ENCODE measurements at places on chromosomes 7 and 10.

DNA sequence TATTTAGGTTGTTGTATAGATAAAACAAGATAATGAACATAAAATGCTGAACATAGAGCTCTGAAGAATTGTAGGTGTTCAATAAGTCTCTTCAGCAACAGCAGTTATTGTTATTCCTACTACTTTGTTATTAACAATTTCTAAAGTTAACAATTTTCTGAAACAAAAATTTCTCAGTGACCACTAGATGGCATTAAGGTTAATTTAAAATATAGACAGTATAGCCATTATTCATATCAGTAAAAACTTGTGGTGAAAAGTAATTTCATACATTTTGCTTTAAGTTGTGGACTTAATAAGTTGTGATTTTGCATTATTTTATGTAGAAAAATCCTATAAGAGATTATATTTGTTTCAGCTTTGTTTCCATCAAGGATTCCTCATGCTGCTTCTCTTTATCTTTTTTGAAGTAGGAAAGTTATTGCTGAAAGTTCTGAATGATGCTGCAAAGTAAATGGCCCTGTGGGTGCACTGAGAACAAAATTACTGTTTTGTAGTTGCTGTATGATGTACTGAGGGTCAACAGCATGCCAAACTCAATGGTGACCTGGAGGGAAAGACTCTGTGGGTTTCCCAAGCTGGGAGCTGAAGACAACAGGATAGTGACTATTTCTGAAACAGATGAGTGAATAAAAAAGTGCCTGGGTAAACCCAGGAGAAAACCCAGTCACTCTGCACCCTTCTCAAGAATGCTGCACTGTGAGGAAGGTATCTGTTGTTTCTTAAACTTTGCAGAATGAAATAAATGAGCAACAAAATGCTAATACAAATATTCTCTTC lies 253.6 kb downstream of the KIF20B start:
- no peak for DNase-seq

- DNase-seq: no peak
Observed at GRCh38 chr10:125625586-125625985, 57.4 kb downstream of the TEX36 start.

GRCh38 chr7:141387521-141388217 lies 163.5 kb upstream of the AGK start:
- no peak for DNase-seq

- peak; percentile 52 for DNase-seq
Observed at GRCh38 chr7:152025937-152026890, 740 bp downstream of the GALNT11 start.

DNA sequence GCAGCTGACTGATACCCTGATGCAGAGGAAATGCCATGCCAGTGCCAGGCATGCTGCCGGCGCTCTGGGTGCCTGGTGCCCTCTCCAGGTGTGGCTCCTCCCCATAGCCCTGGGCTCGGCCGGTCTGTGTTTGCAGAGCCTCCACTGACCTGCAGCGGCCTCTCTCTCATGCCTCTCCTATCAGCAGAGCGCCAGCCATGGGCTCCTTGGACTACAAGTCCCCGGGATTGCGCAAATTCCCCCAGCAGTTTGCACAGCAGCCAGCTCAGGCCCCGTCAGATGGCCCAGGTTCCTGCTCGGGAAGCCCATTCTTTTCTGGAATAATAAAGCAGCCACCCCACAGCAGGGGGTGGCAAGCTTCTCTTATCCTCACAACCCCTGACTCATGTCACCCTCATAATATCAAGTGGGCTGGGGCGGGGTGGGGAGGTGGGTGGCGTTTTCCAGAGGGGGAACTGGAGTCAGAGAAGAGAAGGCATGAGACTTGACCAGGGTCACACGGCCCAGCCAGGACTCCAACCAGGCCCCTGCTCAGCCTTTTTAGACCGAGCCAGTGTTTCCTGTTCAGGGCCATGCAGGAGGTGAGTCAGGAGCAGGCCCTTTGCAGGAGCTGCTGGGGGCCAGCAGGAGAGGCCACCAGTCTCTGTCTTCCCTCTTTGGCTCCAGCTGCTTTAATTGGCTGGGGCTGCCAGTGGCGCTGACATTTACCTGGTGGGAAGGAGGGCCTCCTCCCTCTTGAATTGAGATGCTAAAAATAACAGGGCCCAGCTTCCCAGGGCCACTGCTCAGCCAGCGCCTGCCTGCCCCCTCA lies 58.6 kb downstream of the ZMIZ1 start:
- DNase-seq: no peak

DNA sequence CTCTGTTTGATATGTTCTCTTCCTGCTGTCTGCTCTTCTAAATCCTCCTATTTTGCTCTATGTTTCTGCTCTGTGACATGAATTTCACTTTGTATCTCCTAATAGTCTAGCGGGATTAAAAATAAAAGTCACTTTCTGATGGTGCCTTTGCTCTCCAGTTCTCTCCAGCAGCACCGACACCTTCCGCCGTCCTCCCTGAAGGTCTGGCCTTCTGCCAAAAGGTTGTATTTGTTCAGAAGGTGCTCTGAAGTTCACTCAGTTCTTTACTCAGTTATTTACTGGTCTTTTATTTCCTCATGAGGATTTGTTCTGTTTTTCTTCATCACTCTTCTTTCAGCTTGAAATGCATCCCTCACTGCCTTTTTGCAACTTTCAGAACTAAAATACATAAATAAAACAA lies 11.2 kb upstream of the EPHA1 start:
- DNase-seq: no peak

GRCh38 chr7:69430384-69431021 lies 167.8 kb upstream of the AUTS2 start:
- DNase-seq: peak; percentile 2

DNA sequence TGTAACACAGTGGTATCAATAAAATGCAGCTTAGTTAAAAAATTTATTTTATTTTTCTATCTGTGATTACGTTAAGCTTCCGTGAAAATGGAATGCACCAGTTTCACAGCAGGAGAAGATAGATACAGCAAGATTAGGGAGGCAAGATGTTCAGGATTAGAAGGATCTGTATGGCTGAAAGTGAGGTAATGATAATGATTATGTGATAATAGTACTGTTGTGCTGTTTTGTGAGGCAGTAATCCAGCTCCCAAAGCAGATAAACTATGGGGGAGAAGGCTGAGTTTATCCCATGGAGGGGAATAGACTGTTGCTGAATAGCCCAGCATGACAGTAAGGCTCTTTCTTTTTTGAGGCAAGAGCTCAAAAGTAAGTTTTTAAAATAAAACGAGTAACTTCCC lies 216.1 kb upstream of the PRPS1L1 start:
- DNase-seq: no peak

DNA sequence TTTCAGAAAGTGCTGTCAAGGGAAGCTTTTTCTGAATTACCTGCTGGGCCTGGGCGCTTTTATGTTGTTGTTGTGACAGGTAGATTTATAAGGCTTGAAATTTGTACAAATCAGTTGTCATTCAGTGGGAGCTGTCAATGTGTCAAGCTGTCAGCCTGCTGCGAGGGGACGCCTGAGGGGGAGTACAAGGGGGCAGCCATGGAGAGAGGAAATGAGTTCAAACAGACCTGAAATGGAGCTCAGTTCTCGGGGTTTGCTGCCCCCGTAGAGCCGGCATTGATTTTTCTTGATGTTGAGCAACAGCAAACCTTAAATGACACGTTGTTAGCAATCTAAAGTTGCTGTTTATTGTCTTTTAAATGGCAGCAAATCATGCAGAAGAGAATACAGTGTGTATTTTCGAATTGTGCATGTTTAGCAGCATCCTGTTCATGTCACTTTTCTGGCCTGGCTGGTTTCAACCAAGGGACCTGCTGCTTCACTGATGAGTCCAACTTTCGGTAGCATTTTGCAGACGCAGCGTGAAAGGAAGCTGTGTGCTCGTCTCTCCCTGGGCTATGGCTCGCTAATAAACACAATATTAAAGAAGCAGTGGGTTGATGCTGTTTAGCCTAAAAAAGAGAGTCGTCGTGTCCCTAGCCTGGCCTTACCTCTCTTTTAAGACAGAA lies 166.5 kb downstream of the LRMDA start:
- DNase-seq: no peak

- DNase-seq: no peak
Observed at GRCh38 chr7:68754414-68754813, 843.9 kb upstream of the AUTS2 start.

DNA sequence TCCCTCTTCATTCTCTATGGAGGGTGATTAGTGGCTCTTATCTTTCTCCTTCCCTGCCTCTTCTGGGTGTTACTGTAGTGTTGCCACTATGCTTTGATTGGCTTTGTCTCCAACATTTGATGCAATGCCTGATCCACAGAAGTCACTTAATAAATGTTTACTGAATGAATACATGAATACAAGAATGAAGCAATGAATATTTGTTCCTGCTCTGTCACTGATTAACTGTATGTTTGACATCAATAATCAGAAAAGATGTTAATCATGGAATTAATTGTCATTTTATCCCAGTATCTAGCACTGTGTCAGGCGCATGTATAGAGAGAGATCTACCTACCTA lies 4.3 kb downstream of the ANK3 start:
- DNase-seq: no peak

DNA sequence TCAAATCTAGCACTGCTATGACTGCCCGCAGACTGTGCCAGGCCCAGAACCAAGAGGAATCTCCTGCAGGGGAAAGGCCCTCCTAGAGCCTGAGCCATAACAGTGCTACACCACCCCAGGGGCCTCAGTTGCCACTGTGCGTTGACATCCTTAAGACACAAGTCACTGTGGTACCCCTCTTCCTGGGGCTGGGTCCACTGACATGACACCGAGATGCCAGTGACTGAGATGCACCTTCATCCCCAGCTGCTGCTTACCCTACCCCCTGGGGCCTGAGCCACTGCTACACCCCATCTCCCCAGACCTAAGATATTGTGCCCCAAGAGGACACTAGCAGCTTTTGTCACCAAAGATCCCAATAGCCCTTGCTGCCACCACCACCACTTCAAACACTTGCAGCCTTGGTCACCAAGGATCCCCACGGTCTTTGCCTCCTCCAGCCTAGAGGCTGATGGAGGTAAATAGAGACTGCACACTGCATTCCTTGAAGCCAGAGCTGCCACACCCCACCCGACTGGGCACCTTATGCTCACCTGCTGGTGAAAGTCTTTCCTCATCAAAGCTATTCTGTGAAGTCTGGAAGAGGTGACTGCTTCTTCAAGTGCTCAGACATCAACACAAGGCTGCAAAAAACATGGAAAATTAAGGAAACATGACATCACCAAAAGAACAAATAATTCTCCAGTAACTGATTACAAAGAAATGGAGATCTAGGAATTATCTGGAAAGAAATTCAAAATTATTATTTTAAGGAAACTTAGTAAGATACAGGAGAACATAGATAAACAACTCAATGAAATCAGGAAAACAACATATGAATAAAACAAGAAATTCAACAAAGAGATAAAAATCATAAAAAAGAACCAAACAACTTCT lies 40.4 kb upstream of the SHH start:
- DNase-seq: no peak

- no peak for DNase-seq
Observed at GRCh38 chr7:151871904-151872303, 5.0 kb downstream of the PRKAG2 start.

DNA sequence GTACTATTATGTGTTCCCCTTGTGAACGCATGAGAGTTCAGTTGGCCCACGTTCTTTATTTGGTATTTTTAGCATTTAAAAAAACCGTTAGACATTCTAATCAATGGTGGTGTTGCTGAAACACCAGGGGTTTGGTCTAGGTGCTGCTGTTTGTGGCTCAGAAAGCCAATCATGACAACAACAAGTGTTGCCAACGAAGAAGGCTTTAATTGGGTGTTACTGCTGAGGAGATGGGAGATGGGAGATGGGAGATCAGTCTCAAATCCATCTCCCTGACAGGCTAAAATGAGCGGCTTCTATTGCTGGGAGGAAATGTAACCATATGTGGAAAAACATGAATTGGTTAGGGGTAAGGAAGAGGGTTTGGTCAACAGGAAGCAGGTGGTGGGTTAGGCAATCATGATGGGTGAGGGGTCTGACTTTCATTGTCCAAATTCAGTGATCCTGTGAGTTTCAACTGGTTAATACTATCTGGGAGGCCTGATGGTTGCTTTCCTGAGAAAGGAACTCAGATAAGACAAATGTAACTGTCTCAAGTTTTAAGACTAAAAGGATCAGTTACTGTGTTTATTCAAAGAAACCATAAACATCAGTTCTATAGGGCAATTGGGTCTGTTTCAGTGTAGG lies 4.6 kb upstream of the ZNF425 start:
- DNase-seq: no peak

DNA sequence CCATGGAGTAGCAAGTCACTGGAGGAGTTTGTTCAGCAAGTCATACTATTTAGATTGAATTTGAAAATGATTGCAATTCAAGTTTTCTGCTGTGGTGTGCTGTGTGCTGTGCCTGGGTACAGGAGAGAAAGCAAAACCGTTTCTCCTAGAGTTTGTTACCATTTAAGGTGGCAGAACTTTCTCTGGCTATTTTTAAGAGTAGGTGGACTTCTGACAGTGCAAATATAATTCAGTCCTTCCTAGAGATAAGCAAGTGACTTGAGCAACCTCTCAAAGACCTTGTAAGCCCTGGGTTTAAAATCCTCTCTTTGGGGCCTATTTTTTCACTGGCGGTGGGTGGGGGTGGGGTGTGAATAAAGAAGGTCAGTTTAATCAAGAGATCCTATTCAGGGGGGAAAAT lies 42.9 kb upstream of the FGL2 start:
- DNase-seq: no peak

- DNase-seq: no peak
Observed at GRCh38 chr10:61023053-61023452, 79.1 kb upstream of the RHOBTB1 start.

DNA sequence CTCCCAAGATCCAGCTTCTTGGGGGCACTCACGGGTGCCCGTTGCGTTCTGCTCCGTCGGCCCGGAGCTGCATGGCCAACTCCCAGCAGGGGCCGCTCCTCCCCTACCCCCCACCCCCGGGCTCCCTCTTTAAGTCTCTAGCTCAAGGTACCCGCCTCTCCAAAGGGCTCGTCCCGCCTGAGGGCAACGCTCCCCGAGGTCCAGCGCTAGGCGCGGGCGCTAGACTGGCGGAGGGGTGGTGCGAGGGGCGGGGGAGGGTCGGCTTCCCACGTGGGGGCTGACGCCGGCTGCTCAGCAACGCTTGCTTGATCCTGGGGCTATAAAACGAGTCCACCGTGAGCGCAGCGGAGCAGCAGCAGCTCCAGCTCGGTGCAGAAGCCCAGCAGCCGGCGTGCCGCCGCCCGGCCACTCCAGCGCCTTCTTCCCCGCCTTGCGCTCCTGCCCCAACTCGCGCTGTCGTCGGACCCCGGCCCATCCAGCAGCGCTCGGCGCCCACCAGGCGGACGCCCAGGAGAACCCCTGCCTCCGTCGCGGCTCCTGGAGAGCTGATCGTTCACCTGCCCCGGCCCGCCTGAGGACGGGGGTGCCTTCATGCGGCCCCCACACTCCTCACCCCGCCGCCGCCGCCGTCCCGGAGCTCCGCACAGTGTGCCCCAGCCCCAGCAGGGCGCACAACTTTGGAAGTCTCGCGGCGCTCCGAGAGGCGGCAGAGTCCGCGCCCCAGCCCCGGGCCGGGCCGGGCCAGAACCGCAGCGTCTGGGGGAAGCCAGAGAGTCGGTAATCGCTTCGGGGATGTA lies at the start of gene ADRA2A:
ADRA2A (plus strand) TSS at position 348 of the 797 bp plus-strand sequence. CDS start 968 bp downstream, outside the sequence.
- no peak for DNase-seq

- DNase-seq: peak; percentile 28
Observed at GRCh38 chr10:97849687-97850402, at the start of gene GOLGA7B. TSS of gene GOLGA7B (plus strand) at chr10:97849843. CDS start at chr10:97850304, 461 bp downstream.

- no peak for DNase-seq
Observed at GRCh38 chr7:140911746-140912145, 13.0 kb downstream of the BRAF start.

Measured in hypothalamus (tissue), 51 donors.